ENCODE measurements at places on chromosomes 4 and X.

GRCh38 chr4:8790749-8791148 is 80.9 kb downstream of the HMX1 start:
- no peak for DNase-seq

DNA sequence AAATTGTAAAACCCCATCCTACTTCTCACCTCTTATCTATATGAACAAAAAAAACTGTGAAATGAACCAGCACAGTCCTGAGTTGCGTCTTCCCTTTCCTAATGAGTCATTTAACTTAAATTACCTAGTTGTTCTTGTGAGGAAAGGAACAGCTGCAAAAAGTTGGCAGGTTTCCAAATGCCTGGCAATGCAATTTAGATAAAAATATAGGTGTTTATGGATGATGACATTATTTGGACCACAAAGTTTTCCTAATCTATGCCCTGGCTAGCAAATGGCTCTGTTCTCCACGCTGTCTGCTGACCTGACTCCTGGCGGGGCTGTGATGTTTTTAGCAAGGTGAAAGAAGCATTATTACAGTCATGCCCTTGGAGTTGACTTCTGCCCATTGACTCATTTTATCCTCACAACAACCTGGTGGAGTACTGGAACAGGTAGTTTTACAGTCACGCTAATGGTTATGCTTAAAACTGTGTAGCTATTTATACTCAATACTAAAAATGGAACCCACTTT is 29.8 kb upstream of the RELL1 start:
- no peak for DNase-seq

- no peak for DNase-seq
Measured at GRCh38 chr4:138449938-138450337, 207.8 kb upstream of the SLC7A11 start.

DNA sequence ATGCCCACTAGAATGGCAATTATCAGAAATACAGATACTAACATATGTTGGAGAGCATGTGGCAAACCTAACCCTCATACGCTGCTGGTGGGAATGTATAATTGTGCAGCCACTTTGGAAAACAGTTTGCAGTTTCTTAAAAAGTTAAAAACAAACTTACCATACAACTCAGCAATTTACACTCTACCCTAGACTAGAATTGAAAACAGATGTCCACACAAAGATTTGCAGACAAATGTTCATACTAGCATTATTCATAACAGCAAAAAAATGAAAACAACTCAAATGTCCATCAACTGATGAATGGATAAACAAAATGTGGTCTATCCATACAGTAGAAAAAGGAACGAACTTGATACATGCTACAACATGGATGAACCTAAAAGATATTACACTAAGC is 64.4 kb downstream of the SLC9A7 start:
- DNase-seq = no peak

- no peak for DNase-seq
Measured at GRCh38 chr4:101701551-101701950, 89.0 kb upstream of the BANK1 start.

- DNase-seq = no peak
Measured at GRCh38 chrX:126395909-126396308, 156.7 kb downstream of the DCAF12L1 start.

GRCh38 chr4:60482921-60483351 is 717.2 kb upstream of the ADGRL3 start:
- DNase-seq = no peak

DNA sequence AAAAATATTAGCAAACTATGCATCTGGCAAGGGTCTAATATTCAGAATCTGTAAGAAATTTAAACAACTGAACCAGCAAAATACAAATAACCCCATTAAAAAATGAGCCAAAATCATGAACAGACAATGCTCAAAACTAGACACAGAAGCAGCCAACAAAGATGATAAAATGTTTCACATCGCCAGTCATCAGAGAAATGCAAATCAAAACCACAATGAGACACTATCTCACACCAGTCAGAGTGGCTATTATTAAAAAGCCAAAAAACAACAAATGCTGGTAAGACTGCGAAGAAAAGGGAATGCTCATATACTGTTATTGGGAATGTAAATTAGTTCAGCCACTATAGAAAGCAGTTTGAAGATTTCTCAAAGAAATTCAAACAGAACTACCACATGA is 201.3 kb upstream of the CPEB2 start:
- no peak for DNase-seq

- no peak for DNase-seq
Measured at GRCh38 chr4:48329976-48330375, 11.4 kb upstream of the SLAIN2 start.

GRCh38 chr4:24473309-24473721 is 111.0 kb downstream of the DHX15 start:
- DNase-seq = no peak

DNA sequence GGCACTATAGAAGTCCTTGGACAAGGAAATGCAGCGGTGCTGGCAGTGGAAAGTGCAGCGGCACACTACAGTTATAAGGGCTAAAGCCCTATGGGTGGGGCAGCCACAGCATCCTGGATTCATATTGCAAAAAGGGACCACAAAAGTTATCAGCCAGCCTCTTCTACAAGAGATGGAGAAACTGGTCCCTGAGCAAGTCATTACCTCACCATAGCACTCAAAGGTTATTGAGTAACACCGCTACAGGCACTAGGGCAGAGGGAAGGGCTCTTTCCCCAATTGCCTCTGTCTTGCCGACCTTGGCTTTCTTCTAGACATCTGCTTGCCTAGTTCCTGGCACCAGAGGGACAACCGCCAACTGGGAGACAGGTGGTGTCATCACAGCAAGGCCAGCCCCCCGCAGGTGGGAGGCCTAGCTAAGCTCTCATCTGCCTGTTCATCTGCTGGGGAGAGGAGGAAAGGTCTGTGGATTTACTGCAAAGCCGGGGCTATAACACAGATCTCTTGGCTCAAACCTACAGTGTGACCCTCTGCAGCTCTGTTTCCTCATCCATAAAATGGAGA is 600.0 kb downstream of the BCOR start:
- no peak for DNase-seq

DNA sequence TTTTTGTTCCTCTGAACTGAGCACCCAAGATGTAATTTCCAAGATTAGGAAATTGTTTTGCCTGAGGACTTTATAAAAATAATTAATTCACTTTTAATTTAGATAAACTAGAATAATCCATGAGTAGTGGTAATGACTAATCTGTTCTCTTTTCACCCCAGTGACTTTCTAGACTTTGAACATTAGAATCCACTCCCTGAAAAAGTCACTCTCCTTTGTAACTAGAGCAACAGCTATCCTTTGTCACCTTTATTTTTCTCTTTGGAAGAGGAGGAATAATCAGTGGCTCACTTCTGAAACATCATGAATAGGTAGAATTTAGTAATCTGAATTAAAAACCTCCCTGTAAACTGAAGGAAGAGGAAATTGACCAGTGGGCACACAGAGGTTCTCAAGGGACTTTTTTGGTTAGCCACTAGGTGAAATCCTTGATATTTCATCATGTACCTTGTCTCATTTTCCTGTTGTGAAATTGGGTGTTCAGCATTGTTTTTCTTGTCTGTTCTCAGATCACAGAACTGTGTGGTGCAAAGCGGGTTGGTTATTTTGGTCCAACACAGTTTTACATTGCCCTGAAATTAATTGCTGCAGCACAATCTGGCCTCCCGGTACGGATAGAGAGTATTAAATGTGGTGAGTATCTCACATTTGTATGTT is 59.4 kb downstream of the REPS2 start:
- DNase-seq = no peak

DNA sequence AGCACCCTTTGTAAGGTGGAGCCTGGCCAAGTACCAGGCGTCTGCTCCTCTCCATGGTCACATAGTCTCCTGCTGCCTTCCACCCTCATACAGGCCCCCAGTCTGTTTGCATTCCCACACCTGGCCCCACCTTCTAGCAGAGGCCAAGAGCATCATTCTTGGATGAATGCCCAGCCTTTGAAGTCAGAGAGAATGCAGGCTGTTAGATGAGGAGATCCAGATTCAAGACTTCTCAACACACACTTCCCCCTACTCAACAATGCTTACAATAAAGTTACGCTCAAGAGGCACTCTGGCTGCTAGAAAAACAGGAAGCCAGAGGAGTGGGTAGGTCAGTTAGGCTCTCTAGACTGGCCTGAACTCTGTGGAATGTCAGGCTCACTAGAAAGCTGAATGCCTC is 43.3 kb downstream of the SHROOM4 start:
- no peak for DNase-seq

DNA sequence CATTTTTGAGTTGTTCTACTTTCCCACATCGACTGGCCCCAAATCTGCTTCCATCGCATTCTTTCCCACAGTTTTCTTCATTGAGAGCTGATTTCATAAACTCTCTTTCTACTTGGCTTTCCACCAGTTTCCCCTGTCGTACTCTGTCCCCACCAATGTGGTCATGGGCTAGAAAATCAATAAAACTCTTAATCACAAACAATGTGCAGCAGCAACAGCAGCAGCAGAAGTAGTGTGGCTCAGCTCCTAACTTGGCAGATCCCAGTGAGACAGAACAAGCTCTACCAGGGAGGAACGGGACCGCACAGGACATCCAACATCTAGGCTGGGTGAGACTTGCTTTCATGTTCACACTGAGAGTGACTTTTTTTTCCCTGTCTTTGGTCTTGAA is 3.1 kb upstream of the SETD7 start:
- no peak for DNase-seq

DNA sequence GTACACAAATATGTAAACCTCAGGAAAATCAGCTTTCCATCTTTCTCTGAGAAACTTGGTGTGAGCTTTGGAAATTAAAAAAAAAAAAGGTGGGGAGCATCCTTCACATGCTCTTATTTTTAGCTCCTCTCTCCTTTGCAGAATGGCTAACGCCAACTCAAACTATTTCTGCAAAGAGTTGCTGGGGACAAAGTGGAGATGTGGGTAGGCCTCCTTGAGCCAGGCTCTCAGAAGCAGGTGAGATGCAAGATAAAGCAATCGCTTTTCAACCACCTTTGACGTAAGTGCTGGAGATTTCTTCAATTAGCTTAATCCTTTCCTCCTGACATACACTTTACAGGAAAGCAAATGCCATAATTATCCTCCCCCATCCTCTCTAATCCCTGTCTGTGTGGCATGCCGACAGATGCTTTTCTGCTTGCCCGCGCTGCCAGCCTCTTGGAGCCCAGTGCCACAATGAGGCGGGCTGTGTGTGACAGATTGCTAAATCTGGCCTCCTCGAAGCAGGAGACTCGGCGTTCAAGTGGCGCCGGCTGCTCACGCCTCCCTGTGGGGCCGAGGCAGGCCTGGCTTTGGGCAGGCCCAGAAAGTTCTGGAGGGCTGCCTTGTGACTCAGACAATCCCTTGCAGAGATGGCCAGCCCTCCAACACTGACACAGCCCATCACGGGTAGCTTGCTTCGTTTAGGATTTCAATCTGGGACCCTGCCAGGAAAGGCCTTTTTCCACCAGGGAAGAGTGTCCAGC is 64.9 kb upstream of the SOD3 start:
- no peak for DNase-seq

- no peak for DNase-seq
Measured at GRCh38 chr4:86549163-86549788, 44.8 kb upstream of the PTPN13 start.

- DNase-seq = no peak
Measured at GRCh38 chrX:50579955-50580354, 109.3 kb upstream of the DGKK start.

DNA sequence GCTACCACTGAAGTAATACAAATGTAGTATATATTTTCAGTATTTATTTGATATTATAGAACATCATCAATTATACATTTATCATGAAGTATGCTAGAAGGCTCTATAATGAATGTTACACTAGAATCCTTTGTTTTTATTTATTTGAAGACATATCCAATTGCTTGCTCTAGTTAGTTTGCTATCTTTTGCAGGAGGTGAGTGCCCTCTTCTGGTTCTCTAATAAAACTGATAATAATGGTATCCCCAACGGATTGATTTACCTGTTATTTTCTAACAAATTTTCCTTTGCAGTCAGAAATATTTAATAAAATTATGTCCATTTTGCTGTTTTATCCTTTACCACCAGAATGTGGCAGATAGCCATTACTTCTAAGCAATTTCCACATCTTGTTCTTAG is 274.3 kb upstream of the TACR3 start:
- DNase-seq = no peak

DNA sequence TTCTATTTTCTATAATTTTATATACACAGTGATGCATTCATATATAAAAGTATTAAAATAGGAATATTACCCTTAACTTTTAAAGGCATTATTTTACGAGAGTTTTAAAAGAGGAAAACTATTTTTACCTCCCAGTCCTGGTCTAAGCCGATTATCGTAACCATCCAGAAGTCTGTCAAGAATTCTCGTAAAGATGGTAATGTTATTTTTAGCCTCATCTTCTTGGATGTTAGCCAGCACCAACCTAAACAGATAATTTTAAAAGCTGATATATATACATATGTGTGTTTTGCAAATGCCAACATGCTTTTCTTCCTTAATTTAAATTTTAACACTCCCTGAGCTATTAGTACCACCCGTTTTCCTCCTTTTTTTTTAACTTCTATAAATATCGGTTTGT is 4.0 kb downstream of the GABRA2 start:
- no peak for DNase-seq

- DNase-seq = no peak
Measured at GRCh38 chr4:1997712-1998111, 11.1 kb downstream of the NELFA start.

- no peak for DNase-seq
Measured at GRCh38 chr4:14303856-14304255, 676.3 kb upstream of the BOD1L1 start.

DNA sequence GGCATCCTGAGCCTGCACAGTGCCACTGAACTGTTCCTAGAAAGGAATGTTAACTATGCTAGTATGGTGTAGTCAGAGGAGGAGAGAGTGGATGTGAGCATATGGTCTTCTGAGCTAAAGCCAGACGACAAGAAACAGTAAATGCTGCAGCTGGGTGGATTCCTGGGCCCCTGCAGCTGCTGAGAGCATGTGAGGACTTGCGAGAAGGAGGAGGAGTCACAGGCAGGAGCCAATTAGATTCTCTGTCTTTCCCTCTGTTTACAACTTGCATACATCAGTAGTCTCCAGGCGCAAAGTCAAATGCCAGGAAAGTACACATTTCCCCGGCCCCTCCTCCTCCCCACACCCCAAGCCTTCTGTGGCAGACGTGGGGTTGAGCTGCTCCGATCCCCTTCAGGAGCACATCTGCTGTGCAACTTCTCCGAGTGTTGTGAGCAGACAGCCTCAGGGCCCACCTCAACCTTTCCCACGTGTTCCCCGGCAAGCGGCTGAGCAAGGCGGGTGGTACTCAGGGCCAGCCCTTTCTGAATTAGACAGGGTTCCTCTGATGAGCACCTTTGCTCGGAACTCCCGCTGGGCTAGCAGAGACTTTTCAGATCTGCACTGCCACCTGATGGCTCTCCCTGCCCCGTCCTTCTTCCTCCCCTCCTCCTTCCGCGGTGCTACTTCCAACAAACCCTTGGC is 108.7 kb upstream of the ATP6AP2 start:
- DNase-seq = no peak

GRCh38 chr4:40314951-40315350 is 20.2 kb upstream of the CHRNA9 start:
- no peak for DNase-seq

DNA sequence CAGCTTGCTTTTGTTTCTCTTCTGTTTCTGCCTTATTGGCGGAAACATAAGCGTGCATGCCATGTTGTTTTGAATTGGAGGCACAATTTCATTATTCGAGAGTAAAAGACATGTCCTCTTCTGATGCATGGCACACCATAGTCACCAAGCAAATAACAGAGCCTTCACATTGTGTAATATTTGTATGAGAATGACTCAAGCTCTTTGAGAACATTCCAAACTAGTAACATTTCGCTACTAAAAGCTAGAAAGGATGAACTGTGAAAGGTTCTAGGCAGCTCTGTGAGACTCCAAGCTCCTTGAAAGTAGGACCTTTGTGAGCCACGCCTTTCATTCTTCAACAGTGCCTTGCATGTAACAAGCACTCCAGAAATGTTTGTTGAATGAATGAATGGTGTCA is 9.2 kb upstream of the ANXA3 start:
- no peak for DNase-seq

All from esophagus squamous epithelium (tissue), 5 donors.